ENCODE measurements at places on chromosomes 1 and 21. TPM values are rescaled to one million over a fixed set of nuclear protein-coding genes. Genes with fewer than 3 reads are reported as not detected.

GRCh38 chr1:79117376-79117775 lies 110.8 kb upstream of the ADGRL4 start:
- no peak for DNase-seq

GRCh38 chr1:31421371-31422040 lies 8.5 kb downstream of the SERINC2 start:
- DNase-seq: no peak

- DNase-seq: no peak
Observed at GRCh38 chr1:46342084-46342656, 1.6 kb downstream of the NSUN4 start.

S100A8 gene
- 22.6 TPM for polyA plus RNA-seq

PRELP gene
- polyA plus RNA-seq: 66.6 TPM

GRCh38 chr21:38234395-38235142 lies 22.2 kb upstream of the KCNJ15 start:
- no peak for DNase-seq

DNA sequence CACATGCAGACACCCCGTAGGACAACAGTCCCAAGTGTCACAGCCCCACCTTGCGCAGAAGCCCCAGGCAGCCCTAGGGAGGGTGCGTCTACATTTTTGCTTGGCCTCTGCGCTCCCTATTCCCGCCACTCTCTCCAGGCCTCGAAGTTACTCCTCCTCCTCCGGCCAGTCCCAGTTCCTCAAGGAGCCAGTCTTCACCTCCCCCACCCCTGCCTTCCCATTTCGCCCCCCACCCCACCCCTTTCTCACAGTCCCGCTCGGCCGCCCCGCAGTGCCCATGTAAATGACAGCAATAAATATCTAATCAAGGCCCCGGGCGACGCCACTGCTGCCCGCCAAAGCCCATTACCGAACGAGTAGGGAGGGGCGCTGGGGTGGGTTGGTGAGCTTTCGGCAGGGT lies 3.2 kb downstream of the DMBX1 start:
- DNase-seq: no peak

DNA sequence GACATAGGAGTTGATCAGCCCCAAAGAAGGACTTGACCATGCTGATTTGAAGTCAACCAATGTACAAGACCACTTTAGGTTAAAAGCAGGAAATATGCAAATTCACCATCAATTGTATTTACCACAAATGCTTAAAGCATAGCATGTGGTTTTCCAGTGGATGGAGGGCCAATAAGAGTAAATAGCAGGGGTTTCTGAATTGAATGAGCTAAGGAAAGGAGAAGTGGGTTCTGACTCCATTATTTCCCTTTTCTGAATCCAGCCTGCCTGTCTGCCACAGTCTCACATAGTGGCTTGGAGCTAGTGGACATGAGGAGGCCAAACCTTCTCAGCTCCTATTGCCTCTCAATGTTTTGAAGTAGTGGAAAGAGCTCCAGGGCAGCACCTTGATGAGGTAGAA lies 7.2 kb upstream of the TNFSF18 start:
- DNase-seq: no peak

DNA sequence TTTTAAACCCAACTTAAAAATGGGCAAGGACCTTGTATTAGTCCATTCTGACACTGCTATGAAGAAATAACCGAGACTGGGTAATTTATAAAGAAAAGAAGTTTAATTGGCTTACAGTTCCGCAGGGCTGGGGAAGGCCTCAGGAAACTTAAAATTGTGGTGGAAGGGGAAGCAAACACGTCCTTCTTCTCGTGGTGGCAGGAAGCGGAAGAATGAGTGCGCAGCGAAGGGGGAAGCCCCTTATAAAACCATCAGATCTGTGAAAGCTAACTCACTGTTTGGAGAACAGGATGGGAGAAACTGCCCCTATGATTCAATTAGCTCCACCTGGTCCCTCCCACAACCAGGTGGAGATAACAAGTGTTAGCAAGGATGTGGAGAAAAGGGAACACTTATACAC lies 237.7 kb downstream of the SEC16B start:
- no peak for DNase-seq

- DNase-seq: no peak
Observed at GRCh38 chr1:36232212-36233095, 8.2 kb downstream of the THRAP3 start.

RNF223 gene
- polyA plus RNA-seq: not detected

MAN1C1 gene
- polyA plus RNA-seq: 17.5 TPM

WLS gene
- polyA plus RNA-seq: 157 TPM

GRCh38 chr1:21175324-21175669 lies 1.4 kb downstream of the EIF4G3 start:
- DNase-seq: no peak

DNA sequence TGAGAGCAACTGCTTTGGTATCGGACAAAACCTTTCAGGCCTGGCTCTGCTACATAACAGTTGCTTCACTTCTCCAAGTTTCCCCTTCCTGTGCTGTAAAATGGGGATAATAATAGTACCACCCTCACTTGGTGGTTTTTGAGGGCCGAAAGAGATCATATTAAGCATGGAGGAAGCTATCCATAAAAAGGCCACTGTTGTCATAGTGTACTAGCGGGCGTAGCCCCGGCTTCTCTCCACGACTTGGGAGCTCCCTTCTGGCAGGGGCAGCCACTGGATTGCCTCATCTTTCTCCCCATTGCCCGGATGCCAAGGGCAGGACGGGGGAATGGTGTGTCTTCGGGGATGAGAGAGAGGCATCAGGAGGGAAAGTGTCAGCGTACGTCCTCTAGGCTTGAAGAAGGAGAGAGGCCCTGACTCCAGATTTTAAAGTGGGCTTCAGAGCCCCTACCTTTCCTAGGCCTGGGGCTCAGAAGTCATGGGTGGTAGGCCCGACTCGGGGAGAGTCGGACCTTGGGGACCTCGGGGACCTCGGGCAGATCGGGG lies 548 bp upstream of the MFSD2A start:
- no peak for DNase-seq

- no peak for DNase-seq
Observed at GRCh38 chr1:240663169-240663879, 51.4 kb upstream of the GREM2 start.

DNA sequence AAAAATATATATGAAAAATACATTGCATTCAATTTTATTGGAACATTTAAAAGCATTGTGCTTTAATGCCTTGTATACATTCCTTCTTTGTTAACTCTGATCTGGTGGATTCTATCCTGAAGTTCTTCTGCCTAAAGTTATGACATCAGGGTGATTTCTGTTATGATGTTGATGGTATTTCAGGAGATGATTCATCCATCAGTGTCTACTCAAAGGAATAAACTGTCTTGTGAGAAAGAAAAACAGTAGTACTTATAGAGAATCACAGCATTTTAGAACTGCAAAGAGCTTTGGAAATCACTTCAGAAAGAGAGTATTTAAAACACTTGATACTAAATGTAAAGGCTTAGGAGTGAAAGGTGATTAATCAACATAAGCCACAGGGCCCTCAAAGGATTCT lies 155.7 kb downstream of the PTPRC start:
- no peak for DNase-seq

ABCA4 gene
- polyA plus RNA-seq: 0.46 TPM

GRCh38 chr1:15456313-15456954 lies at the start of gene CELA2A:
Gene CELA2A (plus strand): TSS chr1:15456732. CDS start chr1:15456754, 22 bp downstream.
- DNase-seq: no peak

- DNase-seq: no peak
Observed at GRCh38 chr1:7942214-7942921, 1.7 kb upstream of the TNFRSF9 start.

NLRP3 gene
- polyA plus RNA-seq: 0.87 TPM

Measured in left renal pelvis (tissue), 4 donors.